ENCODE measurements at places on chromosomes 2 and 18.

GRCh38 chr2:143251681-143252080, 122.5 kb downstream of the ARHGAP15 start:
- peak; percentile 6 for DNase-seq

- DNase-seq = no peak
Measured at GRCh38 chr2:66437691-66438497, 3.0 kb downstream of the MEIS1 start.

- DNase-seq = no peak
Measured at GRCh38 chr2:230863031-230863430, 1.7 kb upstream of the ITM2C start.

DNA sequence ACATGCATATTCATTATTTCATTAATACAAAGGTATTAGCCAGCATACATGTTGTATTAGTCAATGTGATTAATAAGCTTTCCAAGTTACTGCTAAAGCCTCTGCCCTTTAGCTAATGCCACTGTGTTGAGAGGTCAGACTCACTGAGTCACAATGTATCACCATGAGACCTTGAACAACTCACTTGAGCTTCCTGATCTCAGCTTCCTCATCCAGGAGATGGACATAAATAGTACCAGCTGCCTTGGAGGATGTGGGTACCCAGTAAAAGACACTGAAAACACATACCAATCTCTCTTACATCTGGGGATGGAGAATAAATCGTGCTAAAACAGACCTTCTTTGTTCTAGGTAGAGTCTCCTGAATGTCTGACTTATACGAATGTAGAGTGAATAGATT, 224.6 kb downstream of the EPHA4 start:
- peak; percentile 25 for DNase-seq

GRCh38 chr2:57862727-57863126, 183.9 kb upstream of the VRK2 start:
- no peak for DNase-seq

DNA sequence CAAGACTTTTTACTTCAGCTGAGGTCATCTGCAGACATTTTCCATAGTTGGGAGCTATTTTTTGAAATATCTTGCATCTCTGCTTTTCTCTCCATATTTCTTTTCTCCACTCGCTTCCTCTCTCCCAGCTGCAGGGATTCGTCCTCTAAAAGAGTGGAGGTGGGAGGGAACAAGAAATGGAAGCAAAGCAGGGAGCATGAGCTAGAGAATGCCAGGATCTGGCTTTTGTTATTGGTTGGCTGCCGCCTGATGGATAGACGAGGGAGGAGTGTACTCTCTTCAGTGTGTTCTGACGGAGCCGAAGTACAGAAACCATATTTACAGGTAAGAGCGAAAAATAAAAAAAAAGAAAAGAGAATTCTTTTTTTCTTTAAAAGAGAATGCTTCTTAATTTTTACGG, at the start of gene CSRNP3:
Gene CSRNP3, plus strand, starts transcription at position 282 of the 400 bp plus-strand sequence. CDS start 125,368 bp downstream, outside the sequence.
- DNase-seq = no peak

- DNase-seq = no peak
Measured at GRCh38 chr2:30753630-30754029, 53.6 kb downstream of the CAPN13 start.

DNA sequence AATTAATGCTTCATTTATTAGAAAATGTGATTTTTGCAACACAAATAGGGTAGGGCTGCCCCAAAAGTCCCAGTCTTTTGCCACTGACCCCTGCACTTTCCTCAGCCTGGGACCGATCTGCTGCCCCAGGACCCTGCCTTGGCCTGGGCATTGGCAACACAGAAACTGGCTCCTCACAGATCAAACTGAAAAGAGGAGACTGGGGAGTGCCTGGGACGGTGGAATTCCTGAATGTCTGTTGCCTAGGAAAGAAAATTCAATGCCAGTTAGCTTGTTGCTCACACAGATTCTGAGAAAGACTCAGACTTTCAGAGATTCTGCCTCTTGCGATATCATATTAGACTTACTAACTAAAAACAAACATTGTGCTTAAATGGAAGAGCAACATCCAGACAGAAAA, 211.2 kb downstream of the VAPA start:
- DNase-seq = no peak

GRCh38 chr18:67550872-67551520, 34.5 kb upstream of the DSEL start:
- DNase-seq = no peak

GRCh38 chr18:13376841-13377351, 158.3 kb downstream of the LDLRAD4 start:
- no peak for DNase-seq

GRCh38 chr2:198691236-198691635, 766.5 kb downstream of the SATB2 start:
- no peak for DNase-seq

DNA sequence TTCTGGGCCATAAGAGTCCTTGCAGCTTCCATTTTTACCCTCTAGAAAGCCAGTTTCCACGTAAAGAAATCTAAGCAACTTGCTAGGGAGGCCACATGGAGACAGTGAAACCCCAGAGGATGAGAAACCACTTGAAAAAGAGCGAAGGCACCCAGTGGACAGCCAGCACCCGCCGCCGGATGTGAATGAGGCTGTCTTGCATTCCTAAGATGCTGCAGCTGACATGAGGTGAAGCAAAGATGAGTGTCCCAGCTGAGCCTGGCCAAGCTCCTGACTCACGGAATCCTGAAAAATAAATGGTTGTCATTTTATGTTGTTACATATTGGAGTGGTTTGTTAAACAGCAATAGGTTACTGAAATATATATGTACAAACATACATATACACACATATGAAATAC, 65.9 kb upstream of the STPG4 start:
- DNase-seq = no peak

Data from suppressor macrophage treated with lipopolysaccharide for 4 hours (primary cell).